ENCODE measurements at places on chromosomes 5 and 9.

DNA sequence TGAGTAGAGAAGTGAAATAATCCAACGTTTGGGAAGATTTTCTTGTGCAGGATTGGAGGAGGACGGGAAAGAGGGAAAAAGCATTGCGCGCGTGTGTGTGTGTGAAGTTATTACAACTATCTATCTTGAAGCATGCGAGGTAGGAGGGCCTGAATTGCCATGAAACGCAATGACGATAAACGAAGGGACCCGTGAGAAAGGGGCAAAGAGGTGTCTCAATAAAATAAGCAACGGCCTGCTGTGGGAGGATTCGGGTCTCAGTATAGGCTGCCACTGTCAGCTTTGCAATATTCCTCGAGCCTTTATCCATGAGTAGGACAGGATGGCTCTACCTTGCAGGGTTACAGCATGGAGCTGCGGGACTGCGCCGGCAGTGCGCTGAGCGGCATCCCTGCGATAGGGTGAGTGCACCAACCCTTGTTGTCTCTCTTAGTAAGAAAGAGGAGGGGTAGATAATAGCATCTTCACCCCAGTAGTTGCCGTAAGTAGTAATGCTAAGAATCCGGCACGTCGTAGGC lies 631 bp upstream of the RCL1 start:
- no peak for DNase-seq

DNA sequence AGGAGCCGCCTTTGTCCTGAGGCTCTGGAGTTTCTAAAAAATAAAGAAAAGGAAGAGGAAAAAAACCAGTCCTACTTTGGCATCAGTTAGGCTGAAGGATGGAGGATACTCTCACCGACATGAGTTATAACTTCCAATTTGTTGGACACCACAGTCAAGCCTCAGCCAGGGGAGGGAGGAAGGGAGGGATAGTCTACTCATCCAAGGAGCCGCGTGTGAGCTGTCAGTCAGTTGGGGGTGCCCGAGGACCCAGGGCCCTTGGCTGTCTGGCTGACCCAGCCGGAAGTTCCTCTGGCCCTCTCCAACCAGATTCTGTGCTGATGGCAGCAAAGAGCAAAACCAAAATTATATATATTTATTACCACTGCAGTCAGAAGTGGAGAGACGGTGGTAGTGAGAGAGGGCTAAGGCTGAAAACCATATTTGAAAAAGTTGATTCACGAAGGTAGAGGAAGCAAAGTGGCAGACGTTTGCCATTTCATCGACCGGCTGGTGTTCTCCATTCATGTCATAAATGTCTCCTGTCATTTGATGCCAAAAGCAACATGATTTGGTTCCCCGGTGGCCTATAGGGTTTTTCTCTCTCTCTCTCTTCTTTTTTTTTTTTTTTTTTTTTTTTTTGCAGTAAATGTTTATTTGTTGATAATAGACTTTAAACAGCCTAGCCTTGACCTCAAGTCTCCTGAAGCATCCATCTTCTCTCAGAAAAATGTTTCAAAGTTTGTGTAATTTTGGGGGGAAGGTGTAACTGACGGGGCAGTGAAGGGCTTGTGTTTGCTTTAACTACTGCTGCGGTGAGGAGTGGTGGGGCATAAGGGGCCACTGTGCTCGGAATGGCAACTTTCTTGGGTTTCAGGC lies 7.6 kb downstream of the LMX1B start:
- peak; percentile 8 for DNase-seq

DNA sequence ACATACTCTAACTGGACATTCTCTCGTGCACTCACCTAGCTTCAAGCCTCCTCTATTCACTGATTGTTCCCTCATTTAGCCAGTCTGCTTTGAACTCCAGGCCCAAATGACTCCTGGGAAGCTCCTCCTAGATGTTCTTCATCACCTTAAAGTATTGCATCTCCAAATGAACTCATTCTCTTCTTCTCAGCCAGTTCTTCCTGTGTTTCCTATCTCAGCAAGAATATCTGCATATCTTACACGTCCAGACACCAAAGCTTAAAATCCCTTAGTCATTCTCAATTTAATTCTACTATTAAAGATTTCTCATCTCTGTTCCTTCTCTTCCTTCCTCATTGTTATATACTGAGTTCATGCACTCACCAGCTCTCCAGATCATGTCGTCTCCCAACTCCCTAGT lies 118.6 kb upstream of the DAB2 start:
- no peak for DNase-seq

GRCh38 chr9:1434052-1434767 lies 384.1 kb downstream of the DMRT2 start:
- no peak for DNase-seq

DNA sequence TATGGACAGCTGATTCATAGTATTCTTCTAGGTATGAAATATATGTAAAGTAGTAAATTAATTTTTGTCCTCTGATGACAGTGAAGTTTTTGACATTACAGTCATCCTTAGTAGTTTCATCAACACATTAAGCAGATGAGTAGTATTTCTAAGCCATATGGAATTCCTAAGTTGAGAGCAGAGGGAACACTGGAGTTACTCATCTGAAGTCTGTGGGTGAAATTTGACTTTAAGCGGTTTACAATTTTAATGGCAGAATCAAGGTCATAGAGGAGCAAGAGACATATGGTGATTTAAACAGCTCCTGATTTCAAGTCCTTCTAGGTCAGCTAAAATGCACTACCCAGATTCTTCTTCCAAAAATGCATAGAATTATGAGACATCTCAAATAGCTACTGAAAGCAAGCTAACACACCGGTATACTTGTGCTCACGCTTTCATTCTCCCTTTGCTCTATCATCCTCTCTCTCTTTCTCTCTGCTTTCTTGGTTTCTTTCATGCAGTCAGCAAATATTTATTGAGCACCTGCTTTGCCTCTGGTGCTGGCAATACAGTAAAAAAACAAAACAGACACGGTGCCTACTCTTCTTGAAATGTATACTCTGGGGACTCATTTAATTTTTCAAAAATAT lies 235.9 kb downstream of the FER start:
- DNase-seq: no peak

DNA sequence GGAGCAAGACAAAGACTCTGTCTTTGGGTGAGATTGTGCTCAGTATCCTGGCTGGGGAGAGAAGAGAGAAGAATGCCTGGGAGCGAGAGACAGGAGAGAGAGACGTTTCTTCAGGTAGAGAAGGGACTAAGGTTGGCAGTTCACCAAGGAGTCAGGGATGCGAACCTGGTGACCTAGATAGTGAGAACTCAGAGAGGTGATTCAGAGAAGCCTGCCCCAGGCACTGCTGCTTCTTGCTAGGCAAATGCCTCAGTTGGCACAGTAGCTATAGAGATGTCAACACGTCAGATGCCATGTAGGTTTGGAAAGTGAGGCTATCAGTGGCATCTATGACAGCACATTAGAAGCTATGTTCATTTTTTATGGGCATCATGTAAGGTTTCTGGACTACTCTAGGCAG lies 231.6 kb upstream of the VLDLR start:
- DNase-seq: no peak

- DNase-seq: no peak
Measured at GRCh38 chr5:34991486-34992238, 56.1 kb downstream of the AGXT2 start.

Measured in D721Med (cell line).